ENCODE measurements at places on chromosomes 7 and 10.

- no peak for DNase-seq
Measured at GRCh38 chr7:47190462-47190861, 391.4 kb downstream of the TNS3 start.

GRCh38 chr10:753530-753929, 64.1 kb upstream of the DIP2C start:
- no peak for DNase-seq

DNA sequence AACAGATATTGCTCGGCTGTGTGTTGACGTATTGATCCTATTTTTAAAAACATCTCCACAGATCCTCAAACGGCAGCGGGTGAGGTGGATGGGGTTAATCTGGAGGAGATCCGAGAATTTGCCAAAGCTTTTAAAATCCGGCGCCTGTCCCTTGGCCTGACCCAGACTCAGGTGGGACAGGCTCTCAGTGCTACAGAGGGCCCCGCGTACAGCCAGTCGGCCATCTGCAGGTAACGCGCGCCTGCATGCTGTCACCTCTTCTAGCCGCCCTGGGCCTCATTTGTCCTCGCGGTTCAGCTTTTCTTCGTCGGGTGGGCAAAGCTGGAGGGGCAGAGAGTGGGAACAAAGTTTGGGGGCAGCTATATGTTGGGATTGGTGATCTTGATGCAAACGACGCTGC, 105.7 kb upstream of the YAE1 start:
- no peak for DNase-seq

DNA sequence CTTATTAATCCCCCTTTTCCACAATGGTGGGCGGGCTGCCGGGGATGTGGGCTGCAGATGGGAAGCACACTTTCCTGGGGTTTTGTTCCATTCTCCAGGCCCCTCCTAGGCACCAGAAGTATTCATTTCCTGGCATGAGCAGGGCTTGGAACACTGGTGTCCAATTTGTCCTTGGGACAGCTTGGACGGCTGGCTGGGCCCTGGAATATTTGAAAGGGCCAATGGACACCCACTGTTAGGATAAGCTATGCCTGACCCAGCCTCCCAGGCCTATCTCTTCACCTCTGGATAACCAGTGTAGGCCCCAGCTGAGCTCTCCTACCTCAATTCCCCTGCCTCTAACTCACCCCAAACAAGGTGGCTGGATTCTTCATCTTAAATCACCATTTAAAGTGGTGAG, 354.9 kb downstream of the PTEN start:
- no peak for DNase-seq

- DNase-seq = no peak
Measured at GRCh38 chr10:71036297-71036966, 148.1 kb upstream of the PCBD1 start.

DNA sequence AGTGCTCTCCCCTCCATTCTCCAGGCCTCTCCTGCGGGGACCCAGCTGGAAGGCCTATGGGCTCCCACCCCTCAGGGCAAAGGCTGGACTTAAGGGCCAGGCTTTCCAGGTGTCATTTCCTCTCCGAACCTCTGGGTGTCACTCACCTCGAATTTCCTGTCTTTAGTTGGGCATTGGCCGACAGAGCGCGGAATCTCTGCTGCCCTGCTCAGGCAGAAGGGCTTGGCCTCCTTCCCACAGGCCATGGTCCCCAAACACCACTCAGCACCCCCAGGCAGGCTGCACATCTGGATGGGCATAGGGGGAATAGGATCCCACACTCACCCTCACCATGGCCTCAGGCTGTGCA, 212.9 kb downstream of the CCSER2 start:
- DNase-seq = no peak

Data from stimulated activated CD4-positive, alpha-beta T cell treated with anti-CD3 and anti-CD28 coated beads, Interleukin-15, amount 100 ng/mL, for 1 hour (primary cell).